ENCODE measurements at places on chromosomes 16 and 17. TPM values are rescaled to one million over a fixed set of nuclear protein-coding genes. Genes with fewer than 3 reads are reported as not detected.

HEXIM1 gene
- 12.1 TPM for total RNA-seq

PCGF2 gene
- total RNA-seq, result 5.0 TPM

SMIM22 gene
- not detected for total RNA-seq

CYBA gene
- total RNA-seq, result 144 TPM

TBC1D3G gene
- not detected for total RNA-seq

DNA sequence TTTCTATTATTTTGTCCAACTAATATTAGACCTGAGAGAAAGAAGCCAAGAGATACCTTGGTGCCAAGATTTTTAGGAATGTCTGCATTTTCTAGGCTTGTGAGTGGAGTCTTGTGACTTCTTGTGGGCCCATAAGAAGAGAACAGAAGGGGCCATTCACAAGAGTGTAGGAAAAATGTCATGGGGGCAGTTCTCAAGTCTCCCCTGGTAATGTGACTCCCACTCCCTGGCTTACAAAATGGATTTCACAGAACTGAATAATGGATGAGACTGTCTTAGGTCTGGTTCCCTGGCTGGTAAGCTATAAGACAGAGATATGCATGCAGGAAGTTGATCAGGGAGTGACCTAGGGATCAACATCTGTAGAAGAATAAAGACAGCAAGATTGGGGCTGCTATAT is 181.3 kb downstream of the CBLN1 start:
- no peak overlapping the region for H3K27ac ChIP-seq
- H3K27me3 ChIP-seq, result no peaks in the 10 kb centered on the region
- no peak for DNase-seq
- no peak overlapping the region for H3K4me3 ChIP-seq
- no peaks in the 10 kb centered on the region for H3K36me3 ChIP-seq
- no peaks in the 10 kb centered on the region for H3K4me1 ChIP-seq
